Activated CD4-positive, alpha-beta memory T cell treated with anti-CD3 and anti-CD28 coated beads for 36 hours (primary cell): ENCODE measurements at places on chromosomes 4 and X. TPM values are rescaled to one million over a fixed set of nuclear protein-coding genes. Genes with fewer than 3 reads are reported as not detected.

The LANCL3 gene
- total RNA-seq = 0.02 TPM

The PDE6B gene
- 22.9 TPM for total RNA-seq

The AKAP4 gene
- total RNA-seq = not detected

The DCAF8L2 gene
- not detected for total RNA-seq

DNA sequence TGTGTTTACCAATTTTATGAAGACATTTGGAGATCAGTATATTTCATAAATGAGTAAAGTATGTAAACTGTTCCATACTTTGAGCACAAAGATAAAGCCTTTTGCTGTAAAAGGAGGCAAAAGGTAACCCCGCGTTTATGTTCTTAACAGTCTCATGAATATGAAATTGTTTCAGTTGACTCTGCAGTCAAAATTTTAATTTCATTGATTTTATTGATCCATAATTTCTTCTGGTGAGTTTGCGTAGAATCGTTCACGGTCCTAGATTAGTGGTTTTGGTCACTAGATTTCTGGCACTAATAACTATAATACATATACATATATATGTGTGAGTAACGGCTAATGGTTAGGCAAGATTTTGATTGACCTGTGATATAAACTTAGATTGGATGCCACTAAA lies 1.9 kb downstream of the FMR1 start:
- peak overlapping the region; percentile 90 for H3K4me3 ChIP-seq
- H3K36me3 ChIP-seq = peaks cover 2% of the 10 kb centered on the region
- peaks cover 49% of the 10 kb centered on the region for H3K4me1 ChIP-seq
- no peak for DNase-seq

DNA sequence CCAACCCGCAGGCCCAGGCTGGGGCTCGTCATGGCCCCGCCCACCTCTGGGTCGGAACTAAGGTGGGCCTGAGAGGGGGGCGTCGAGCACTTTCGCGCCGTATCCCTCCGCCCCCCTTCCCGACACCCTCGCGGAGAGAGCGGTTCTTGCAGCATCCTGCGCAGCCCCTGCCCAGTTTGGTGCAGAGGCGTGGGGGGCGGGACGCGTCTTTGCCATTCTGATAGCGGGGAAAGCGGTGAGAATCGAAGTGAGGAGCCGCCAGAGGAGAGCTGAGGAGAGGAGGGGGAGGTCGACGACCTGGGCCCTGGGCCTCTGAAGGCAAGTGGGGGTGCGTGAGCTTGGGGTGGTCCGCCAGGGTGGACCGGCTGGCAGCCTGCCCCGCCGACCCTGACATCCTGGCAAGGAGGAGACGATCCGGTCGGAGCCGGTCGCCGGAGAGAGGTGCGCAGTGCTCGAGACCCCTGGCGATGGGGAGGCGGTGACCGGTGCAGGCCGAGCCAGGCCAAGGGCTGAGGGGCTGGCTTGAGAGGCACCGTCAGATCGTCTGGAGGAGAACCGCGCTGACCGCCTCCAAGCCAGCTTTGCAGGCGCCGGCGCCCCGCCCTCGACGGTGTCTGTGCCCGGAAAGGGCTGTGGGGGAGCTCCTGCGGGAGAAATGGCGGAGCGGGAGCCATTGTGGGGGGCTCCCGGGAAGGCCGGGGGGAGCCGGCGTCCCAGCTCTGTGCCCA lies 25.5 kb downstream of the GPRASP3 start:
- peak; percentile 18 for DNase-seq
- peaks cover 4% of the 10 kb centered on the region for H3K4me1 ChIP-seq
- H3K27me3 ChIP-seq = no peaks in the 10 kb centered on the region

GRCh38 chrX:39877905-39878304 lies 219.9 kb downstream of the BCOR start:
- no peak overlapping the region for H3K27ac ChIP-seq
- peaks cover 23% of the 10 kb centered on the region for H3K4me1 ChIP-seq
- H3K27me3 ChIP-seq = peaks cover 4% of the 10 kb centered on the region
- H3K4me3 ChIP-seq = no peak overlapping the region
- DNase-seq = no peak
- H3K36me3 ChIP-seq = peaks cover 5% of the 10 kb centered on the region

GRCh38 chr4:80540785-80541469 lies 205.4 kb downstream of the CFAP299 start:
- H3K27me3 ChIP-seq = peaks cover 34% of the 10 kb centered on the region
- peaks cover 2% of the 10 kb centered on the region for H3K36me3 ChIP-seq
- H3K4me1 ChIP-seq = peaks cover 23% of the 10 kb centered on the region
- H3K4me3 ChIP-seq = no peak overlapping the region
- no peak overlapping the region for H3K27ac ChIP-seq

GRCh38 chrX:129359269-129359668 lies 164.0 kb downstream of the SMARCA1 start:
- no peak overlapping the region for H3K4me3 ChIP-seq
- no peaks in the 10 kb centered on the region for H3K4me1 ChIP-seq
- no peak overlapping the region for H3K27ac ChIP-seq
- H3K36me3 ChIP-seq = no peaks in the 10 kb centered on the region

DNA sequence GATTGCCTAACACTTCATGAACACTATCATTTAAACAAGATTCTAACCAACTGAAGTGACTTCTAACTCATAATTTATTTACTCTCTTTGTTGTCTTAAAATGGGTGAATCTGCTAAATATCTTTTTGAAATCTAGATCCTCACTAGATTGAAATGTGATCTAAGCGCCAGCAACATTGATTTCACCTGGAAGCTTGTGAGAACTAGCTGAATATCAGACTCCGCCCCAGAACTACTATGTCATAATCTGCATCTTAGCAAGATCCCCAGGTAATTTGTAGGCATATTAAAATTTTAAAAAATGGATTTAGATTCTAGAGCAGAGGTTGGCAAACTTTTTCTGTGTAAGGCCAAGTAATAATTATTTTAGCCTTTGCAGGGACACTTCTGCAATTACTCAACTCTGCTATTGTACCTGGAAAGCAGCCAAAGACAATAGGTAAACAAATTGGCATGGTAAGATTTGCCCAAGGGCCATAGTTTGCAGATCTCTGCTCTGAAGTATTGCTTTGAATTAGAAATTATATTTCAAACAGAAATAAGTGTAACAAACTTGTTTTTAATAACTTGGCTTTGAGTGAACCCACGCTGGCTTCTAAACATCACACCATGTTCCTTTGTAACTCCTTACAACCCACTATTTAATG lies 121.5 kb downstream of the REELD1 start:
- H3K27me3 ChIP-seq = no peaks in the 10 kb centered on the region
- DNase-seq = no peak
- H3K4me3 ChIP-seq = no peak overlapping the region
- H3K36me3 ChIP-seq = no peaks in the 10 kb centered on the region
- H3K27ac ChIP-seq = no peak overlapping the region
- no peaks in the 10 kb centered on the region for H3K4me1 ChIP-seq

DNA sequence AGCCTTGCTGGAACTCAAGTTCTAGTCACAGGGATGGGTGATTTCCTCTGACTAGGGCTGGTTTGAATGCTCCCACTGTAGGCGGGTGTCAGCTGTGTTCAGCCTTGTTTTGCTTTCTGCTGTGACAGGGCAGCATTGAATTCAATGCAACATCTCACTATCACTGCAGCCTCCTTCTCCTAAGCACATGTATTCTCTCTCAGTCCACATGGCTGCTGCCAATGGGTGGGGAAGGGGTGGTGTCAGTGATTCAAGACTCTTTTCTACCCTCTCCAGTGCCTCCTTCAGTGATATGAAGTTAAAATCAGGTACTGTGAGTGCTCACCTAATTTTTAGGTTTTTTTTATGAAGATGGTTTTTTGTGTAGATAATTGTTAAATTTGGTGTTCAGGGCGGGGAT lies 46.3 kb downstream of the COL4A5 start:
- no peak for DNase-seq
- no peaks in the 10 kb centered on the region for H3K36me3 ChIP-seq
- H3K4me1 ChIP-seq = no peaks in the 10 kb centered on the region
- H3K4me3 ChIP-seq = no peak overlapping the region

- no peak overlapping the region for H3K27ac ChIP-seq
- no peaks in the 10 kb centered on the region for H3K27me3 ChIP-seq
- no peaks in the 10 kb centered on the region for H3K4me1 ChIP-seq
- no peak for DNase-seq
- H3K4me3 ChIP-seq = no peak overlapping the region
Measured at GRCh38 chrX:23616361-23616760, 50.9 kb upstream of the PRDX4 start.

DNA sequence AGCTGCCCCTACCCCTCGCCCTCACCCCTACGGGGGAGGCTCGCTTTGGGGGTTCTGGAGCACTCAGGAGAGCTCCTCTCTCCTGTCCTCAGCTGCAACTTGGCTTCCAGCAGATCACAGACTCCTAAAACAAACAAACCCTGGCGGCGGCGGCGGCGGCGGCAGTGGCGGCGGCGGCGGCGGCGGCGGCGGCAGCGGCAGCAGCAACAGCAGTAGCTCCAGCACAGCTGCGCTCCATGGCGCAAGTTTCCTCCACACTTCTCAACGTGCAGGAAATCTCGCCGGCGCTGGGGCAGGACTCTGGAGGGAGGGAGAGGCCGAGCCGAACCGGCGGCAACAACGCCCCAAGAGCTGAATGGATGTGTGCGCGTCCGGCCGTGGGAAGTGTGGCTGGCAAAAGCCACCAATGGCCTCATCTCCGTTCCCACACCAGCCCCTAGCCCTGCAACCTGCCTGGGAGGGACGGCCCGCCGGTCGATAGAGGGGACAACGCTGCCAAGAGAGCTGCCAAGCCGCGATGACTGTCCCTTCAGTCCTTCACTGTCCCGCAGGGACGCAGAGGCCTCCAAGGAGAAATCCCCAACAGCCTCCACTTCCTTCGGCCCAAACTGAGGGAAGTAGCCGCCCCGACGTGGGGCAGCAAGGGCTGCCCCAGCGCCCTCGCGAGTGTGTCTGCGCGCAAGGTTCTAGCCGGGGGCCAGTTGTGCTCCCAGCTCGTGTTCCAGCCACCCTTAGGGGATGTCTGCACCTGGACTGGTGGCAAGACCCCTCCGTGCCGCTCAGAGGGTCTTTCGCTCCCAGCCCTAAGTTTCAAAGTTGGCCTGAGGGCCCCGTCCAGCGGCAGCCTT lies 775 bp downstream of the SHROOM4 start:
- DNase-seq = no peak
- H3K4me1 ChIP-seq = no peaks in the 10 kb centered on the region
- peaks cover 21% of the 10 kb centered on the region for H3K27me3 ChIP-seq
- H3K27ac ChIP-seq = no peak overlapping the region
- no peak overlapping the region for H3K4me3 ChIP-seq

DNA sequence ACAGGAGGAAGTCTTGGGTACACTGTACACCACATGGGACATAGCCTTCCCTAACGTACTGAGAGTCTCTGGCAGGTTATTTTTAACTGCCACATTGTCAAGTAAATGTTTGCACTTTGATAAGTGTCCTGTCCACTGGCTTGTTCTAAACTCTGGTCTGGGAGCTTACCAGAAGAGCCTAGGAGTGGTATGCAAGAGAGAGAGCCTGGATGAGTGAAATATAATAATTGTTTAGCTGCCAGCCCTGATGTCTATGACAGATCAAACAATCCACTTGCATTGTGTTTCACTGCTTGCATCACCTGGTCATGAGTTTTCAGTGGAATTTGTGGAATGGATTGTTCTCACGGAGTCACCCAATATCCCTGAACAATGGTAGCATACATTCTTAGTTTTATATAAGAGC lies 91.6 kb downstream of the SHROOM3 start:
- peaks cover 12% of the 10 kb centered on the region for H3K27me3 ChIP-seq
- no peaks in the 10 kb centered on the region for H3K4me1 ChIP-seq
- no peak for DNase-seq
- no peak overlapping the region for H3K27ac ChIP-seq
